NCI-H2029 treated with DMSO at 0.1 percent for 48 hours (cell line): ENCODE measurements at places on chromosomes 5 and 9.

DNA sequence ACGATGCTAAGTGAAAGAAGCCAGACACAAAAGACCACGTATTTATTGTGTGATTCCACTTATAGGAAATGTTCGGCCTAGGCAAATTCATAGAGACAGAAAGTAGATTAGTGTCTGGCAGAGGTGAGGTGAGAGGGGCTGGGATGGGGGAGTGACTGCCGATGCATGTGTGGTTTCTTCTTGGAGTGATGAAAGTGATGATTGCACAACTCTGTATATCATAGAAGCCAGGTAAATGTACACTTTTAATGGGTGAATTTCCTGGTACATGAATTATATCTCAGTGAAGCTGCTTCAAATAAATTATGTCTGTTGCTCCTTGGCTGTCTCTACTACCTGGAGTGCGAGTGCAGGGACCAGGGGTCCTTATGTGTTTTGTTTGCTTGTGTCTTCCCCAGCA, 76.2 kb upstream of the PTCH1 start:
- DNase-seq, result no peak

DNA sequence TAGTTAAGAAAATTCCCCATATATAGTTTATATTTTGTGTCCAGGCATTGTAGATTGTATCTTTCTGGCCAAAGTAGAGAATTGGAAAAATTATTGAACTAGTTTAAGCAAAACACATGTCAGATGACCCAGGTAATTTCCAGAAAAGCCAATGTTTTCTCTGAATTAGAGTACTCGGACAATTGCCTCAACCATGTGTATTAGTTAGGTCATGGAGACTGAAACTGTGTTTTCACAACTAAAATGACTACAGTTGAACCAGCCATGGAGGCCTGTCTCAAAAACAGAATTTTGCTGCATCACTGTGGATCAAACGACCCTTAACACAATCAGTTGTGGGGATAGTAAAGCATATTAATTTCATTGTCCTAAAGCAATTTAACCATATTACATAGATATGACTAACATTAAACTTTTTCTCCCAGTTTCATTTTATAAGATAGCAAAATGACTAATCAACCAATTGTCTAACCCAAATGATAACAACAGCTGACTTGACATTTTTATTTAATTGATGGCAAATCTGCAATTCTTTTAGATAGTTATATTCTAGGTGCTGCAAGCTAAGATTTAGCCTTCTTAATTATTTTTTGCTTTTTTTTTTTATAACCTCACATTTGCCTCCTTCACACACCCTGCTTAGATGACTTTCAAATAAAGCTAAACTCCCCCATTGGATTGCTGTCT, 39.2 kb upstream of the SPDL1 start:
- no peak for DNase-seq

- DNase-seq, result no peak
Measured at GRCh38 chr5:100826133-100826532, 76.9 kb downstream of the ST8SIA4 start.

DNA sequence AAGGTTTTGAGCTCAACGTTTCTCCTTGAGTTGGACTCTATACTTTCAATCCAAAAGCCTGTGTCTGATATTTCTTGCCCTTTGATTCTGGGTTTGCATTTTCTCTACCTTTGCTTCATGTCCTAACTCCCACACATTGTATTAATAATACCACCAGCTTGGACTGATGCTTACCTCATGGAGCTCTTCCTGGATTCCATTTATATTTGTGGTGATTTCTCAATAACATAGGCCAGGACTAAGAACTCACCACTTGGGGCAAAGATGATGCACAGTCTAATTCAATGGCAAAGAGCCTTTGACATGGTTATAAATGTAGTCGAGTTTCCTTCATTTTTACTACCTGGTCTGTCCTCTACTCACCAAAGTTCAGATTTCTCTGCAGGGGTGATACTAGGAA, 27.5 kb upstream of the EFNA5 start:
- no peak for DNase-seq

GRCh38 chr9:105114318-105114717, 130.1 kb upstream of the SLC44A1 start:
- DNase-seq, result no peak

DNA sequence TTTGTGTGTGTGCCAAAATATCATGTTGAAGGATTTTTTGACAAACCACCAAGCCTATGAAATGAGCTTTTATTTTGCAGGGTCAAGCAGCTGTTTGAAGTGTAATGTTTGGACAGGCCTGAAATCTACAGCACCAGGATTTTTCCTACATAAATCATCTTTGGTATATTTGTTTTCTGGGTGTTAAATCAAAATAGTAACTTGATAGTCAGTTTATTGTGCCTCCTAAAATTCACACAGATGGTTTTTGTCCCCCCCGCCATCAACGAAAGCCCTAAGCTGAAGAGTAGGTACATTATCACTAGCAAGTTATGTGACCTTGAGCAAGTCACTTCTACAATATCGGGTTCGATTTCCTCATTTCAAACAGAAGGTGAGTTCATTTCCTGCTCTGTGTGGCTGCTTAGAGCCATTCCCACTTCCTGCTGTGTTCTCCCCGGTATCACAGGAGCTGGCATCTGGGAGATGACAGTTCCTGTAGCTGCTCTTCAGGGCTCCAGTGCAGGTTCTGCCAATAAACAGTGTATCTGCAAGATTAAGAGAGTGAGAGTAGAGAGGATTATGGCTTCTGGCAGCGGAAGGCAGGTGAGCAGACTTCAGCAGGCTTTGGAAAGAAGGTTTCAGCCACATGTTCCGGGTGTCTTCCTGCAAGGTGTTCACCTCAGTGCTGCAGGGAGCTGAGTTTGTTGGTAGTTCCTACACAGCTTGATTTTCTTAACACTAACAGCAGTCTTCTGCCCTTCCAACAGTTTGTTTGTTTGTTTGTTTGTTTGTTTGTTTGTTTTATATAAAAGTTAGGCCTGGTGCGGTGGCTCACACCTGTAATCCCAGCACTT, 48.4 kb upstream of the GNE start:
- peak; percentile 49 for DNase-seq

- DNase-seq, result no peak
Measured at GRCh38 chr5:34656001-34656699, at the start of gene RAI14. Gene RAI14, plus strand, starts transcription at chr5:34656328. Its CDS starts 30,592 bp downstream, at chr5:34686920.

DNA sequence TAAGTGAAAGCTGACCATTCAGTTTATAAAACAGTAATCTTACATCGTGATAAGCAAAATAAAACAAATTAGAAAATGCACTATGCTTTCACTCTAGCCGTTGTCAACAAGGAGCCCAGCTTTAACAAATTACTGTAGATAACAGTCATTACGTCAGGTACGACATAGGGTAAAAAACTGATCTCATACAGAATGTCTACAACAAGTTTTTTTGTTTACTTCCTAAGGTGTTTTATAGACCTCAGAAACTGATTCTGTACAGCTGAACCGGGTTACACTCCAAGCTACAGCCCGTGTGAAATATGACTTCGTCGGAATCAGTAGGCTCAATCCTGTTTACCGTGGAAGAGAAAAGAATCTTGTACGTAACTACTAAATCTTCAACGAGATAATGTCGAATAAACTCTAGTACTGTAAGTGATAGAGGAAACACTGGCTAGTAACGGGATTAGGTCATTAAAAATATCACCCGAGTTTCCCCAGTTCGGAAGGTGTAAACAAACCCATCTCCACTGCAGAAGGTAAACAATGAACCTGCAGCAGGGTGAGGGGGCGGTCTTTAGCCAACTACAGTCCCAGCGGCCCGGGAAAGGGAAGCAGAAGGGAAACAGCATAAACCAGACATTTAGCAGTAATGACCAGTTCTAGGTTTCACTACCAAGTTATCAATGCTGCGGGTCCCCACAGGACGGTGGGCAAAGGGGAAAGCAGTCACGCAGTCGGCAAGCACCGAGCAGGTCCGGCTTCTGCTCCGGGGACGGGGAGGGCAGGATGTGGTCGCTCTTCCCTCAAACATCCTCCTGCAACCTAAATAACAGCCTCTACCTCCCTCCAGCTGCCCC, 1.1 kb downstream of the RICTOR start:
- DNase-seq, result peak; percentile 15

DNA sequence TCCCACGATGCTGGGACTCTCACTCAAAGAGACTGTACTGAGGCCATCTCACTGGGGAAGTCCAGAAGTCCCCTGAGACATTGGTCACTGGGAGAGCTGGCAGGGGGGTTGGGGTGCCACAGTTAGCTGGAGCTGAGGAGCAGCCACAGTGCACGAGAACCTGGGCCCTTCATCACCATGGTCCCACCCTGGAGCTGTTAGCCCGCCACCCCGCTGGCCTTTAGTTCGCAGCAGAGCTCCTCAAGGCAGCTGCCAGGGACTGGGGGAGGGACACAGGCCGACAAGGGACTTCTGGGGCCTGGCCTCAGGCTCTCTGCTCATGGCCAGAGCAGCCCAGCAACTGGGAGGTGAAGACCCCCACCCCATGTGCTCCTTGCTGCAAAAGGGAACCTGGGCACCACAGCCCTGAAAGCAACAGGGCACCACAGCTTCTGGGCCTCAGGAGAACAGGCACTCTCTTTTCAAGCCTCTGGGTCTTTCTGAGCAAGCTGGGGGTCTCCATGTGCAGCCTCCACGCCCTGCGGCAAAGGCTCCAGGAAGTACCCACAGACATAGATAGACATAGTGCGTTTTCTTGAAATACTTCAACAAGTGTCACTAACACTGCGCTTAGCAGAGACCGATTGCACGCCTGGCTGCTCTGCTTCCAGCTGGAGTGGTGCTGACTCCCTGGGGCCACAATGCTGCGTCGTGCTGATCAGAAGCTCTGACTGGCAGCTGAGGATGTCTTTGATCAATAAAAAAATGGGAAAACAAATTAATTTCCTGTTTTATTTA, 46.0 kb downstream of the VAV2 start:
- DNase-seq, result no peak
